Thyroid gland (tissue), 4 donors: ENCODE measurements at places on chromosomes 13 and 19. TPM values are rescaled to one million over a fixed set of nuclear protein-coding genes. Genes with fewer than 3 reads are reported as not detected.

GRCh38 chr13:26973295-26973694, 198.3 kb downstream of the USP12 start:
- DNase-seq: no peak

- DNase-seq: no peak
Observed at GRCh38 chr13:83516781-83517180, 365.5 kb downstream of the SLITRK1 start.

- DNase-seq: no peak
Observed at GRCh38 chr13:65532231-65532630, 1697.9 kb downstream of the PCDH9 start.

GRCh38 chr19:38265921-38266429, 1.6 kb downstream of the SPINT2 start:
- peak; percentile 39 for DNase-seq

DNA sequence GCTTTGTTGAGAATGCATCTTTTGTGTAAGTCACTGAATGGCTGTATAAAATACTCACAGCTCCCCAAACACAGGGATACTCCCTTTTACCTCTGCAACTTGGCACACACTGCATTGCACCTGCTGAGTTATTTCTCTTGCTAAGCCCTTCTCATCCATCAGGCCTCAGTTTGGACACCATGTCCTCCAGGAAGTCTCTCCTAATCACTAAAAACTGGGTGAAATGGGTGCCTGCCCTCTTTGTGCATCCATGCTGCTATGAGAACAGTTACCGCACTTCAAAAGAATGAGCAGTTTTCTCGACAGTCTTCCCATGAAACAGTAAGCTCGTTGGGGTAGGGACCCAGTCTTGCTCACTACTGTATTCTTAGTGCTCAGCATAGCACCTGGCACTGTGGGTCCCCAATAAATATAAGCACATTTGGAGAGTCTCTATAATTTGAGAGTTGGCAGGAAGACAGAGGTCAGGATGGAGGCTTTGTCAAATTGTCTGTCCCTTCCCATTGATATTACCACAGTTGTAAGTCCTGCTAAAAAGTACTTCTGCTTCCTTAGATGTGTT, 4.6 kb upstream of the SLC25A30 start:
- no peak for DNase-seq

DNA sequence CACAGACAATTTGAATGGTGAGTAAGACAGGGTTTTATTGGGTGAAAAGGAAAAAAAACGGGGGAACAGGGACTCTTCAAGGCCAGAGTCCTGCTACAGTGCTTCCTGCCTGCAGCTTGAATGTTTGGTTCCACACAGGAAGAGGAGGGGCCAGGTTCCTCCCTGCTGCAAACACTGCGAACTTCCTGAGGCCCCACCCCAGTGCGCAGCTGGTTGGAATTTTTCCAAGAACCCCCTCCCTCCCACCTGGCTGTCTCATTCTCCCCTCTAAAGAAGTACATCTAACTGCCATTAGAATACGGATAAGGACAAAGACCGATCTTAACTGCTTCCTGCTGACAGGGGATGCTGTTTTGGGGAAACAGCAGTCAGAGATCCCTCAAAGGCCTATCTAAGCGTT, 184.9 kb downstream of the GGACT start:
- DNase-seq: no peak

GRCh38 chr13:53160211-53160610, 131.6 kb downstream of the OLFM4 start:
- DNase-seq: no peak

DNA sequence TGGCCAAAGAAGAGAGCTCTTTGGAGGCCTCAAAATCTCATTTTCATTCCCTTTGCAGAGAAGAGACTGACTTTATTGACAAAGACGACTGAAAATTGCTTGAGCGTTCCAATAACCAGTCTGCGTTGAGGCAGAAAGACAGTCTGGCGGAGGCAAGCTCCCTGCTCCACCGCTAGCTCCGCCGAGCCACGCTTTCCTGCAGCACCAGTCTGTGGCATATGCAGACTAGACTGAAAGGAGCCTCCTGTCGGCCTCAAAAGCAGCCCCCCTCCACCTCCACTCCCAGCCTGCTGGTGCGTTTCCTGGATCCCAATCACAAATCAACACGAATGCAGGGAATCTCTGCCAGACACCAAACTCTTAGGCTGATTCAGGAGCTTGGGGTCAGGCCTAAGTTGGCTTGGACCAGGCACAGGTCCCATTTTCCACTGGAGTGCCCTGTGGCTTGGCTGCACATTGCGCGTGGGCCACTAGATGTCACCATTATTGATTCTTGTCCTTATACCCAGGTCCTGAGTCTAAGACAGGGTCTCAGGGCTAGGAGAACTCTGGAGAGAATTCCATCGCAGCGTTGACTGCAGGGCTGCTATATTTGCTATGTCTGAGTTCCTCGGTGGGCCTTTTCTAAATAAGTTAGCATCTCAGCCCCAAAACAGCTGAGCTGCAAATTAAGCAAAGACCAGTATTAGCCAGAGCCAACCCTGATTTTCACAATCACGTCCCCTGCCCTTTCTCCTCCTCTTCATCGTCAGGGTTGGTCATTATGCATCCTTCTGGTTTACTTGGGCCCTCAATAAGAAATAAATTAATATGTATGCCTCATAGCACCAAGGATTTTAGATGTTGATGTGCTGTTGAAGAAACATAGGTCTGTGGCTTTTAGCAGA, 5.2 kb upstream of the ZNF507 start:
- DNase-seq: peak; percentile 81

- DNase-seq: no peak
Observed at GRCh38 chr19:6068711-6069110, 41.6 kb downstream of the RFX2 start.

DNA sequence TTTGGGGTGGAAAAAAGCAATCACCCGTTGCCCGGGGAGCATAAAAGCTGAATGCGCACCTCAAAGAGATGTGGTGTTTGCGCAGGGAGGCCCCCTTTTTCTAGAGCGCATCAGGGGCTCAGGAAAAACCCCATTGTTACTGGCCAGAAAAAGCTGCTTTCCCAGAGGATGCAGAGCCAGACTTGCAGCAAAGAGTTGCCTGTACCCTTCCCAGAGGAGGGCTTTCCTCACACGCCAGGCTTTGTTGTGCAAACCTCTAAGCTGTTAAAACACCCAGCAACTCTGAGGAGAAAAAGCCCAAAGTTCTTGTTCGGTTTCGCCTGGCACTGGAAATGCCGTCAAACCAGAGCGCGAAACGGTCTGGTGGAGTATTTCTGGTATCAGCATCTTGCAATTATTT, 29.3 kb downstream of the GSX1 start:
- DNase-seq: no peak

- DNase-seq: no peak
Observed at GRCh38 chr19:1512671-1513498, at the start of gene ADAMTSL5. ADAMTSL5 (minus strand) TSS chr19:1513019; CDS start chr19:1510943, 2,076 bp downstream.

DNA sequence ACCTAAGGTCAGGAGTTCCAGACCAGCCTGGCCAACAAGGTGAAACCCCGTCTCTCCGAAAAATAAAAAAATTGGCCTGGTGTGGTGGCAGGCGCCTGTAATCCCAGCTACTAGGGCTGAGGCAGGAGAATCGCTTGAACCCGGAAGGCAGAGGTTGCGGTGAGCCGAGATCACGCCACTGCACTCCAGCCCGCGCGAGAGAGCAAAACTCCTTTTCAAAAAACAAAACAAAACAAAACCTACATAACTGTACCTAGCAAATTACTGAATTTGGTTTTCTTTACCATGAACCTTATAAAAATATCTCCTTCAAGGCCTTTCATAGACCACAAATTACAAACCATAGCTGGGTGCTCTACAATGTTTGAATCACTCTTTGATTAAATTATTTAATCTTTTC, 760 bp downstream of the ZNF91 start:
- DNase-seq: peak; percentile 33

GRCh38 chr19:46704379-46705076, 12.4 kb downstream of the PRKD2 start:
- DNase-seq: peak; percentile 65

GRCh38 chr13:32647926-32648325, 61.7 kb downstream of the PDS5B start:
- no peak for DNase-seq

DNA sequence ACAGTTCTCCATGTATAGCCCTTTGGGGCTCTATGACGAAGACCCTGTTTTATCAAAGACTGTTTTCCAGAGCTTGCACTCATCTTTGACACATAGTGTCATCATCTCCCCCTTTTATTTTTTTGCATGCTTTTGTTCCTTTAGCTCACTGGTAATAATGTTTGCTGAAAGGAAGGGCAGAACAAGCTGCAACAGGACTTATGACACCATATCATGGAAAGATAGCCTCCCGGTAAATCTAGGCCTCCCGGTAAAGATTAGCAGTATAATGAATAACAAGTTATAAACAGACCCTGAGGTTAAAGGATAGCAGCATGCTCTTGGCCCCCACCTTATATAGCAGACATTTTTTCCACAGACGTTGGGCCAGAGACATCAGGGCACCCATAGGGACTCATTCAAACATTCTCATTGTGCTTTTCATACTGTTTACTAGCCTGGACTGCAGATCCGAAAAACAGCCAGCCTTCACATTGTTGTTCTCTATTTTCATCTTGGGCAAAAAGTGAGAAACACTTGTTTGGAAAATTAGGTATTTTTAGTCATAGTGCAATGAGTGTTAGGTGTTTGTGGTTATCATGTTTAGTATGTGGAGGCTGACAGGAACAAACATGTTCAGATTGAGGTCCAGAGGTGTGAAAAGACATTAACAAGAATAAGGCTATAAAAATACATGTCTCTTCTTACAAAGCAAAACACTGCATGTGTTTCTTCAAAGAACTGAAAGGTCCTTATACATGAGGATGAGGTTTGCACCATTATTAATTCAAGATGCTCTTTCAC, 136.9 kb upstream of the SPRY2 start:
- no peak for DNase-seq

DNA sequence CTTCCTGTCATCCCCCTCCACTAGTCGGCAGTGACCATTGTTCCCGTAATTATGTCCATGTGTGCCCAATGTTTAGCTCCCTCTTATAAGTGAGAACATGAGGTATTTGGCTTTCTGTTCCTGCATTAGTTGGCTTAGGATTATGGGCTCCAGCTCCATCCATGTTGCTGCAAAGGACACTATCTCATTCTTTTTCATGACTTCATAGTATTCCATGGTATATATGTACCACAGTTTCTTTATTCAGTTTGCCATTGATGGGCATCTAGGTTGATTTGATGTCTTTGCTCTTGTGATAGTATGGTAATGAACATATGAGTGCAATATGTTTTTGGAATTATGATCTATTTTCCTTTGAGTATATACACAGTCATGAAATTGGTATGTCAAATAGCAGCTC, 522.1 kb downstream of the DCT start:
- no peak for DNase-seq

DNA sequence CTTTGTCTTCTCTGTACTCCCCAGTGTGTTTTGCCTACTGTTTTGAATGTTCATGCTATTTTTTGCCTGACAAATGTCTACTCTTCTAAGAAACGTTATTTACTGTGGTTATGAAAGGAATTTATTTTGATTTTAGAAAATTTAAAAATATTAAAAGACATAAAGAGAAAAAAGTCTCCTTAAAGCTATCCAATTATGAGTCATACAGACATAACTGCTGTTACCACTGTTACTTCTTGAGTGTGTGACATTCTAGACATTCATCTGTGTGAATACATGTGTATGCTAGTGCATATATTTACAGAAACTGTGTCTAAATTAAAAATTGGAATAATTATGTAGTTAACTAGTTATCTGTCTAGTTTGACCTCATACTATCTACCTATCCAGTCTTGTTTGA, 187.6 kb upstream of the SGCG start:
- no peak for DNase-seq

DNA sequence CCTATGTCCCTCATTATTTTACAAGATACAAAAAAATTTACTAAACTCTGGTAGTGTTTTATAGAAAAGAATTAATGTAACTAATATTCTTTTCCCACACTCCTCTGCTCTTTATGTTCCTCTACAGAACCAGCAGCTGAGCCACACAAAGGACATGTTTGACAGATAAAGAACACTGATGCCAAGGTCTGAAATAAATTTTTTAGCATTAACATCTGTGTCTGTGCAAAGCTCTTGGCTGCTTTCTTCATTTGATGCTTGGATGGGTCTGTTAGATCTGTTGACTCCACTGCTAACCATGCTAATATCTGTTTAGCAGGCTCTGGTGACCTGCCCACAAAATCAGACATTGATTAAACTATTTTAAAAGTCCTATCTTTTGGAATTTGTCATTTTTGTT, 2363.8 kb downstream of the PCDH9 start:
- no peak for DNase-seq

- no peak for DNase-seq
Observed at GRCh38 chr13:112054616-112055015, 12.3 kb upstream of the SOX1 start.

GRCh38 chr13:20362484-20363041, 130.4 kb upstream of the GJB6 start:
- DNase-seq: peak; percentile 11

DNA sequence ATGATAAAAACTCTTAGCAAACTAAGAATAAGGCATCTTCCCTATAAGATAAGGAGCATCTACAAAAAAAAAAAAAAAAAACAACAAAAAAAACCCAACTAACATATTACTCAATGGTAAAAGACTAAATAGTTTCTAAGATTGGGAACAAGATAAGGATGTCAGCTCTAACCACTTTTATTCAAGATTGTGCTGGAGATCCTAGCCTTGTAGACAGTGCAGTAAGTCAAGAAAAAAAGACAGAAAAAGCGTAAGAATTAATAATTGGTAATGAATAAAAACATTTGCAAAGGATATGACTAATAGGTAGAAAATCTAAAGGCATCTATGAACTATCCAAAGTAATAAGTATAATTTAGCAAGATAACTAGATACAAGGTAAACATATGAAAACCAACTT, 33.0 kb downstream of the ZIC2 start:
- no peak for DNase-seq

DNA sequence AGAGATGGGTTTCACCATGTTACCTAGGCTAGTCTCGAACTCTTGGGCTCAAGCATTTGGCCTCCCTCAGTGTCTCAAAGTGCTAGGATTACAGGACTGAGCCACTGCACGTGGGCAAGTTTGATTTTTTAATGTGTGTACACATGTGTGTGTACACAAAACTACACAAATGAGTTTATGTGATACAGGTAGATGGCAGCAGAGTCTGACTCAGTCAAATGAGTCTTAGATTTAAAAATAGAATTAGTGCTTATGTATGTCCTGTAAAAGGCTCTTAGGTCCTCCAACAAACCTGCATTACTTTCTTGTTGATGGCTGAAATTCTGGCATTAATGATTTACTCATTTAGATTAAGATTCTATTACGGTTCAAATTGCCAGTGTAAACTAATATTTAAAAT, 293.7 kb downstream of the PCDH17 start:
- DNase-seq: no peak

The CCDC106 gene
- 23.2 TPM for total RNA-seq

The SIGLEC5 gene
- total RNA-seq: 0.44 TPM

The SGCG gene
- total RNA-seq: not detected

The CRX gene
- total RNA-seq: not detected

The ADGRL1 gene
- 51.1 TPM for total RNA-seq

The CRB3 gene
- 52.7 TPM for total RNA-seq

The FARP1 gene
- 135 TPM for total RNA-seq

The POU2F2 gene
- 0.11 TPM for total RNA-seq

The TEX29 gene
- not detected for total RNA-seq

The LIN37 gene
- total RNA-seq: 8.2 TPM

The OR7C2 gene
- not detected for total RNA-seq

The MUC16 gene
- total RNA-seq: 0.94 TPM

The FLT3LG gene
- 6.1 TPM for total RNA-seq

The GRK1 gene
- total RNA-seq: 2.3 TPM

The ZNF112 gene
- 22.6 TPM for total RNA-seq

The SIGLEC8 gene
- not detected for total RNA-seq

The PRRG2 gene
- total RNA-seq: 29.4 TPM

The TMPRSS9 gene
- total RNA-seq: 0.13 TPM

The ERICH4 gene
- total RNA-seq: not detected

The GNG14 gene
- not detected for total RNA-seq
